Lower leg skin (tissue), 4 donors: ENCODE measurements at places on chromosomes 2 and 18. TPM values are rescaled to one million over a fixed set of nuclear protein-coding genes. Genes with fewer than 3 reads are reported as not detected.

AKAIN1 gene
- total RNA-seq: not detected

DNA sequence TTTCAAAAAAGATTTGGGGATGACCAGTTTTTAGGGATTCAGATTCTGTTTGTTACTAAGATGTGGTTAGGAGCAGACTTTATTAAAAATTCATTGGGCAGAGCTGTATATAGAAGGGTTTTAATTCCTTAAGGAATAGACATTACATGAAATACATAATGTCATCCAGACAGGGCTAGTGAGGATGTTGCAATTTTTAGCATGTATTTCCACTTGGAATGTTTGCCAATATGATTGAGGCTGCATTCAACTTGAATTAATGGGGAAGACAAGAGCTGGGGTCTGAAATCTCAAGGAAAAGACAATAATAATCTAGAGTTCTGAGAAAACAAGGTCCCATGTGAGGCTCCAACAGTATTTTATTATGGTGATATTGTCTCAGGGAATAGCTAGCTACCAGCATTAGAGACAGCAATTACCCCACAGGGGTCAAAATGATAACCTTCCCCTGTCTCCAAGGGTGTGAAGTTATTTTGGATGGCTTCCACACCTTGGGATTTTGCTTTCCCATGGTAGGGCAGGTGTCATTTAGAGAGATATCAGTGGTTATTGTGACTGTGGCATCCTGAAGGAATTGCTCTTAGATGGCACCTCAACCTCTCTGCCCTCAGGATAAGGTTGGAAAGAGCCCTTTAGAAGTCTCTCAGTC lies 60.2 kb downstream of the VSNL1 start:
- DNase-seq: no peak

DNA sequence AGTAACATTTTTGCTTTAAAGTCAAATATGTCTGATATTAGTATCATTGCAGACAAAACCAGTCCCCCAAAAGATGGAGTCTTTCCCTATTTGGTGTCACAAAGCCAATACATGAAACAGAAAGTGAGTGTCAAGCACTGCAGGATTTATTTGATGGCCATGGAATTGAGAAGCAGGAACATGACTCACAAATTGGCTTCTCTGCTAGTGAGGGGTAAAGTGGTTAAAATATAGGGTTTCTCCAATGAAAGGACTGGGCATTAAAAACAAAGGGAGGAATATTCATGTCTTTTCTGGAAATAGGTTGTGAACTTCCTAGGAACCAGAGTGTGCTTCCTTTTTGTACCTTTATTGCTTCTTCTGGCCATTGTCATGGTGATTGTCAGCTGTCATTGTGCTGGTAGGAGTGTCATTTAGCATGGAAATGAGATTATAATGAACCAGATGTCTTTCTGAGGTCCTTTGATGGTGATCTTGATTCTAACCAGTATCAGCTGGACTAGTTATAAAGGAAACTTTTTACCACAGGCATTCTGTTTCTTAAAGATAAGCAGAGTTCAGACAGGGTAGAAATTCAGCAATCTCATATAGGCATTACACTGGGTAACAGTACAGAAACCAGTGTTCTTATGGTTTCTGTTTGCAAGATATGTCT lies 4.1 kb downstream of the REG1B start:
- no peak for DNase-seq

GRCh38 chr2:52613064-52613463 lies 1154.5 kb upstream of the CHAC2 start:
- no peak for DNase-seq

DNA sequence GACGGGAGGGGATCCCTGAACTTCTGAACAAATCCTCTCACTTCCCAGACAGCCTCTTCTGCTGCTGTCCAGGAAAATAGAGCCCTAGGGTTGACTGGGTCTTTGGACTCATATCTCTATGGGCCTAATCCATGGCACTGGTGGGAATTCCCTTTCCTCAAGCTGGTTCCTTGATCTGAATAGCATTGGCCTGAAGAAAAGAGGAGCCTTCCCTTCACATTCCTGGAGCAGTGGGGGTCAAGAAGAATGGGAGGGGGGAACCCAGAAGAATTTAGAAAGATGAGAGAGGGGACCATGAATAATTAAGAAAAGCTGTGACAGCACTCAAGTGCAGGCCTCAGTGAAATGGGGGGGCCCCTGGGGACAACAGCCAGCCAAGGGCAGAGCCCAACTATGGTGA lies 80.2 kb downstream of the COL6A3 start:
- DNase-seq: no peak

GRCh38 chr2:191100216-191100615 lies 50.6 kb downstream of the STAT4 start:
- no peak for DNase-seq
